GM23248 (cell line): ENCODE measurements at places on chromosomes 4 and X. TPM values are rescaled to one million over a fixed set of nuclear protein-coding genes. Genes with fewer than 3 reads are reported as not detected.

Gene PPARGC1A
- not detected in 2 replicates for total RNA-seq

Gene COX7B2
- not detected in 2 replicates for total RNA-seq

Gene MAGEB17
- not detected in 2 replicates for total RNA-seq

Gene TLR2
- not detected in 2 replicates for total RNA-seq

Gene MAMLD1
- 4.1 and 23.1 TPM in 2 replicates for total RNA-seq

Gene UGT2A1
- total RNA-seq: not detected in 2 replicates

Gene CDX4
- total RNA-seq: not detected in 2 replicates

Gene APELA
- not detected in 2 replicates for total RNA-seq

Gene TTC29
- total RNA-seq: not detected in 2 replicates

Gene NEUROG2
- total RNA-seq: not detected in 2 replicates

Gene F8A2
- total RNA-seq: not detected in 2 replicates

Gene PLXNA3
- 25.9 and 30.7 TPM in 2 replicates for total RNA-seq

Gene GAGE12E
- not detected in 2 replicates for total RNA-seq

Gene COMMD8
- 41.7 and 58.0 TPM in 2 replicates for total RNA-seq

Gene SPANXC
- total RNA-seq: not detected in 2 replicates
